Tongue (tissue), 3 donors: ENCODE measurements at places on chromosomes 2 and 18. TPM values are rescaled to one million over a fixed set of nuclear protein-coding genes. Genes with fewer than 3 reads are reported as not detected.
A peak's percentile ranks its signal among the peaks of the same experiment; 100 is the strongest.

- peak; percentile 79 for DNase-seq
Observed at GRCh38 chr2:67772216-67773170, 290.3 kb downstream of the C1D start.

DNA sequence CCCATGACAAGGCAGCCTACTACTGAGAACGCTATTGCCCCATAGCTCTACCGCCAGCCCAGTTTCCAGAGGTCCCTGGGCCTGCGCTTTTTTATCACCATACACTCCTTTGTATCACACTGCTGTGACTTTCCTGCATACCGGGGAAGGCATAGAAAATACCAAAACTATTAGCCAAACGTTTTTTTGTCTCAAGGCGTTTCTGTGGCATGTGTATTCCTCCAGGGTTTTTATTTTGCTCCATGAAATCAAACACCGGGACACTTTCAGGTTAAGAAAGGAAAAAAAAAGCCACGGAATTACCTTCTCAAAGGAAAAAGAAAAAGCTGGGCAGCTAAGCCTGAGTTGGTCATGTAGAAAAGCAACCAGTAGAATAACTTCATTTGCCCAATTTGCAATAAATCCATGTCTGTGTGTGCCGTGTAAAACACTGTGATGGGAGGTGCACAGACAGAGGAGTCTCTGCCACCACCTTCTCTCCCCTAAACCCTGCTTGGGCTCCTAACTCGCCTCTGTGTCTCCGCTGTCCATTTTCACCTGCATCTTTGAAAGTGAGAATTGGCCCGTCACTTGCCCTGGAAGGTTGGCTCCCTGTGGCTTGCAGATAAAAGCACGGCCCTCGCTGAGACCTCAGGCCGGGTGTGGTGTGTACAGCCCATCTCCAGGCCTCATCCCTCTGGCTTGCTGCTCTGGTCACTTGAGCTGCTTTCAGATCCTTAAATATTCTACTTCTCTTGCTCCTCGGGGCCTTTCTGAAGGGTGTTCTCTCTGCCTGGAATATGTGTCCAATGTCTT lies 1.7 kb downstream of the AMER3 start:
- DNase-seq = no peak

GRCh38 chr2:96884299-96885094 lies 14.6 kb upstream of the SEMA4C start:
- no peak for DNase-seq

DNA sequence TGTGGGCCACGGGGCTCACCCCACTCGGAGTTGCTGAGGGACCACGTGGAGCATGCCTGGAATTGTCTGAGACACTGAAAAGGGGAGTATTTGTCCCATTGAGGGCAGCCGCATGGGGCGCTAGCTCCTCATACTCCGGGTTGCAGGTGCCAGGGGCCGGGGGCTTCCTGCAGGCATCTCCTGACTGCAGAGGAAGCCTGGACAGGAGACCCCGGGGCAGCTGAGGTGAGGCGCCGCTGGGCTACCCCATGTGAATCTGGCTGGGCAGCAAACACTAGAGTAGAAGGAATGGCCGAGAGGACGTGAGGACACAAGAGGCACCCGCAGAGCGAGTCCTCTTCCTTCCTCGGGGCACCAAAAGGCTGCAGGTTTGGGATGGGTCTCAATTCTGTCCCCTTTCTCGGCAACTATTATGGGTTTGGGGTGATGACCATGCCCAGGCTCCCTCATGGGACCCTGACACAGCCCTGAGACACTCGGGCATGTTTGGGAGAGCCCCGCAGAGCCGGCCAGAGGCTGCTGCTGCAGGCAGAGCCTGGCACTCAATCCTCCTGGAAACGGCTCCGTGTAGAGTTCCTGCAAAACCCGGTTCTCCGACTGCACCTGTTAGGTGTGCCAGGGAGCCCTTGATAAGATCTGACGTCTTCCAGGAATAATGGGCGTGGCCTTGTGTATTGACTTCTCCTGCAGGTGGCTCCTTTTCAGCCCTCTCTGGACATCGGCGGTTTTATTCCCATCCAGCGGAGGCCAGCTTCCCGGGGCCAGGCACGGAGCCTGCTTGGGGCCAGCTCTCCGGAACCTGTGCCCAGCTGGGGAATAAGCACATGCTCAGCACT lies 77.0 kb downstream of the CTIF start:
- no peak for DNase-seq

DNA sequence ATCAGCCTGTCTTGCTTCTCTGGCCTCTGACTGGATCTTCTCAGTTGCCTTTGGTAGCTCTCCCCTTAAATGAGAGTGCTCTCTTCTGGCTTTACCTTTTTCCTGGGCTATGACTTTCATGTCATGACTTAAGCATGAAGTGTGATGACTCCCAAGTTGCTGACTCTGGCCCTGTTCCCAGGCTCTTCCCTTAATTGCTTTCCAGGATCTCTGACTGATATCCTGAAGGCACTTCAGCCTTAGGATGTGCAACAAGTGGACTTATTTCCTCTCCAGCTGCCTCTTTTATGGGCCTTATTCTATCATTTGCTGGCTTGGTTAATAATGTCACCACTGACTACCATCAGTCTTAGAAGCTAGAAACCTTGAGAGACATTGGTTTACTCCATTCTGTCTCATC lies 17.4 kb downstream of the SEMA4F start:
- no peak for DNase-seq

DNA sequence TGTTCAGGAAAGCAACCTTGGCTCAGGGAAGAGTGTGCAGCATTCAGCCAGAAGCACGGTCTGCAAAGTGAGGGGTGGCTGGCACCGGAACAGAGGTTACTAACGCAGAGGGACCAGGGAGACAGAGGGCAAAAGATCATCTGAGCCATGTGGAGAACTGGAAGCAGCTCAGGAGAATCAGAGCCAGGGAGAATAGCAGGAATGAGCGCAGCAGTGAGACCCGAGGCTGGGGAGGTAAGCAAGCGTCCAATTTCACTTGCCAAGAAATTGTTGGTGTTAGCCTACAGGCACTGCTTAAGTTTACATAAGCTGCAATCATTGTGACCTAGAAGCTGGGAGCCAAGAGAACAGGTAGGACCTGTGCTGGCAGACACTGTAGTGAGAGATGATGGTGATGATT lies 372.6 kb upstream of the POU3F3 start:
- DNase-seq = no peak

GRCh38 chr2:67323209-67323991 lies 73.7 kb upstream of the ETAA1 start:
- no peak for DNase-seq

GRCh38 chr2:181319286-181319685 lies 137.9 kb upstream of the ITGA4 start:
- DNase-seq = no peak

- DNase-seq = no peak
Observed at GRCh38 chr2:54652540-54652939, 70.9 kb upstream of the EML6 start.

GRCh38 chr2:23360571-23361125 lies 24.3 kb upstream of the KLHL29 start:
- no peak for DNase-seq

- peak; percentile 38 for DNase-seq
Observed at GRCh38 chr18:59783138-59783537, 85.9 kb upstream of the CCBE1 start.

DNA sequence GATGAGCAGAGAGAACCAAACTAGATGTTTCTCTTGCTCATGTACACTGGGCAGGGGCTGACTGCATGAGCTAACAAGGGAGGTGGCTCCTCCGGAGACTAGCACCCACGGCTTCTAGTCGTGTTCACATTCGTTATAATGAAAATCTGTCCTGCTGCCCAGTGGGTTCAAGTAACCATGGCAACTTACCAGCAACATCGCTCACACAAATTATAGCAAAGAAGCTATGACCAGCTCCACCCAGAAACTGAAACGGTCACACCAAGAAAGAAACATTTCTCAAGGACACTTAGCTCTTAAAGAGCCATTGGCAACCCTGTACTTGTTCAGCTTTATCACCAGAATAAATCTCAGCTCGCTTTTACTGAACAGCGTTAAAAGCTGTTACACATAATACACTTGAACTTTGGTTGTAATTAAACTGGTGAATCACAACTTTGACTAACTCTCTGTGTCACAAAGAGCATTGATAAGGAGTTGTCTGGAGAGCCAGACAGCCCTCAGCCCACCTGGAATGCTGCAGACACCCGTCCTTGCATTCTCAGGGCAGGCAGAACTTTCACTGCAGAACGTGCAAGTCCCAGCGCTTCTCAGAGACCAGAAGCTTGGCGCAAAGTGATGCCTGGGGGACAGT lies 141.2 kb downstream of the PID1 start:
- peak; percentile 40 for DNase-seq

DNA sequence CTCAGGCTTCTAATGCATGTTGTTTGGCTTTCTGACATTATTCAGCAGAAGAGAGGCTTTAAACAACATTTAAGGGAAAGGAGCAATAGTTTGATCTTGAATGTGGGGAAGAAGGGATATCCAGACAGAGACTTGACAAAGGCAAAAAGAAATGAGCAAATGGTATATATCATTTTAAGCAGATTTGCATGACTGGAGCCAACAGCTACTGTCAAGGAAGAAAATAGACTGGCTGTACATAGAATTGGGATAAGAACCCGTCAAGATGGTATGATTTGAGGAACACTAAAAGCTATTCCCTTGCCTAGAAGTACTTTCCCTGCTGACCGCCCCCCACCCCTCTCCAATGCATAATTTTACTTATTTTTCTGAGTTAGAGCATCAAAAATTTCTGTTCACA lies 174.5 kb downstream of the RIT2 start:
- no peak for DNase-seq

INPP5D gene
- total RNA-seq = 9.1 TPM

UGT1A6 gene
- total RNA-seq = 9.6 TPM

C2orf15 gene
- 0.92 TPM for total RNA-seq

SLC9A4 gene
- 0.10 TPM for total RNA-seq

COPS8 gene
- total RNA-seq = 105 TPM

IL1A gene
- total RNA-seq = not detected

MAL gene
- total RNA-seq = 16.9 TPM

IL36A gene
- 0.72 TPM for total RNA-seq

MEIS1 gene
- total RNA-seq = 72.7 TPM
